Stimulated activated CD8-positive, alpha-beta memory T cell treated with anti-CD3 and anti-CD28 coated beads, Interleukin-15, amount 100 ng/mL, for 48 hours (primary cell): ENCODE measurements at places on chromosomes 16 and 17.
A peak's percentile ranks its signal among the peaks of the same experiment; 100 is the strongest.

GRCh38 chr17:1931844-1932579 lies 93.1 kb downstream of the RTN4RL1 start:
- DNase-seq, result no peak

DNA sequence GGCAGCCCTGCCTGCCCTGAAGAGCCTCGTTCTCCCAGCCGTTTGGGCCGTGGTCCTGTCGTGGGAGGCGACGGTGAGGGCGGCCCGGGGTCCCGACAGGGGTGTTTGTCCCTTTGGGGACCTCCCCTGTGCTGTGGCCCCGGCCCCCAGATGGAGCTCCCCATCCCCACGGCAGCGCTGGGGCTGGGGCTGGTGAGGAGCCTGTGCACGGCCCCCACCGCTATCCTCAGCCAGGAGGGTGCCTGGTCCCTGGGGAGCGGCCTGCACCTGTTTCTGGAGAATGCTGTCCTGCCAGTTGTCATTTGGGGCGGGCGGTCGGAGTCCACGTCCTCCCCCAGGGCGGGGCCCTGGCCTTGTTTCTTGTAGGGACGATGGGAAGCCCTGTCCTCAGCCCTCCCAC lies 6.6 kb downstream of the CAPN15 start:
- DNase-seq, result no peak

DNA sequence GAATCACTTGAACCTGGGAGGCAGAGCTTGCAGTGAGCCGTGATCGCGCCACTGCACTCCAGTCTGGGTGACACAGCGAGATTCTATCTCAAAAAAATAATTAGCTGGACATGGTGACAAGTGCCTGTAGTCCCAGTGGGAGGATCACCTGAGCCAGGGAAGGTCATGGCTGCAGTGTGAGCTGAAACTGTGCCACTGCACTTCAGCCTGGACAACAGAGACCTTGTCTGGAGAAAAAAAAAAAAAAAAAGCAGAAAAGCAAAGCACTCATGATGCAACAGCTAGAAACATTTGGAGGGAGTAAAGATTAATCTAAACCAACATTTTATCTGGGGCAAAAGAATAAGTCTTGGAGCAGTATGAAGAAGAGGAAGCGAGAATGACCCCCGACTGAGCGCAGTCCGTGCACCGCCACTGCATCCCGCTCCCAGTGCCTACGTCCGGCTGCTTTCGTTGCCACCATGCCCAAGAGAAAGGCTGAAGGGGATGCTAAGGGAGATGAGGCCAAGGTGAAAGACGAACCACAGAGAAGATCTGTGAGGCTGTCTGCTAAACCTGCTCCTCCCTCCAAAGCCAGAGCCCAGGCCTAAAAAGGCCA lies 8.2 kb downstream of the PRPSAP1 start:
- no peak for DNase-seq

- no peak for DNase-seq
These were observed 9.6 kb upstream of the CPD start for GRCh38 chr17:30368912-30369720.

GRCh38 chr16:62213763-62214162 lies 177.5 kb upstream of the CDH8 start:
- DNase-seq, result no peak

DNA sequence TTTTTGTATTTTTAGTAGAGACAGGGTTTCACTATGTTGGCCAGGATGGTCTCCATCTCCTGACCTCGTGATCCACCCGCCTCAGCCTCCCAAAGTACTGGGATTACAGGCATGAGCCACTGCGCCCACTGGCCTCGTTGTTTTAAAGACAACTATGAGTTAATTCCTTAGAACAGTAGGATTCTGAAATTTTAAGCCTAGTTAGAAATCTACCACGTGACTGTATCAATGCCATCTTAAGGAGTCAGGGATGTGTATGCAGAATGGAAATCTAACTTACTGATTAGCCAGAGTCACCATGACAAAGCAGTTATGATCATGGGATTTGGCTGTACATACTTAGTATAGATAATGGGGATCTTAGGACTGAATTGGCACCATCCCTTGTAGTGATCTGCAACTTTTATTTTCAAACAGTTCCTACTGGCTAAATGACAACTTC lies 2.8 kb downstream of the CEP20 start:
- no peak for DNase-seq

DNA sequence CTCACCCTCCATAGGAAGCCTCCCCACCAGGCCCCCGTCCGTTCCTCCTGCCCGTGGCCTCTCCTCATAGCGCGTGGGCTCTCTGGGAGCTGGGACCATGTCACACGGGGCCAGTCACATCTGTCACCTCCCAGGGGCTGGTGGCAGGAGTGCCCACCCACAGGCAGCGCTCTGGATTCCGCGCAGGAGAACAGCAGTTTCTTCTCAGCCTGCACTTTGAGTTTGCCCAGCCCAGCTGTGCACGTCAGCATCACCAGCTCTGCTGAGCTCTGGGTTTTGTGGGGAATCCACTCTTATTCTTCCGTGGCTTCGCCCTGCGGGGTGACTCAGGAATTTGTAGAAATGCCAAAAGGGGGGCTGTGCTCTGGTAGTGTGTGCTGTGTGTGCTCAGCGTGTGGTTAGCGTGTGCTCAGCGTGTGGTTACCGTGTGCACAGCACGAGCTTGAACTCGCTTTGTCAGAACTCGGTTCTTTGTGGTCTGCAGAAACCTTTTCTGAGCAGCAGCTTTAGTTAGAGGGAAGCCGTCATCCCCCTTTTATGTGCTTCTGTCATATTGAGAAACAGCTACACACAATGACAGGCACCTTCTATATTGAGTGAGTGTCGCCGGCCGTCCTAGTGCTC lies 3.2 kb downstream of the ACSF3 start:
- peak; percentile 81 for DNase-seq

GRCh38 chr16:46859719-46860152 lies 24.4 kb upstream of the GPT2 start:
- peak; percentile 49 for DNase-seq

- no peak for DNase-seq
These were observed 535.4 kb upstream of the C16orf82 start for GRCh38 chr16:26531290-26531730.

- no peak for DNase-seq
These were observed 47.7 kb downstream of the CDK12 start for GRCh38 chr17:39508987-39509386.

DNA sequence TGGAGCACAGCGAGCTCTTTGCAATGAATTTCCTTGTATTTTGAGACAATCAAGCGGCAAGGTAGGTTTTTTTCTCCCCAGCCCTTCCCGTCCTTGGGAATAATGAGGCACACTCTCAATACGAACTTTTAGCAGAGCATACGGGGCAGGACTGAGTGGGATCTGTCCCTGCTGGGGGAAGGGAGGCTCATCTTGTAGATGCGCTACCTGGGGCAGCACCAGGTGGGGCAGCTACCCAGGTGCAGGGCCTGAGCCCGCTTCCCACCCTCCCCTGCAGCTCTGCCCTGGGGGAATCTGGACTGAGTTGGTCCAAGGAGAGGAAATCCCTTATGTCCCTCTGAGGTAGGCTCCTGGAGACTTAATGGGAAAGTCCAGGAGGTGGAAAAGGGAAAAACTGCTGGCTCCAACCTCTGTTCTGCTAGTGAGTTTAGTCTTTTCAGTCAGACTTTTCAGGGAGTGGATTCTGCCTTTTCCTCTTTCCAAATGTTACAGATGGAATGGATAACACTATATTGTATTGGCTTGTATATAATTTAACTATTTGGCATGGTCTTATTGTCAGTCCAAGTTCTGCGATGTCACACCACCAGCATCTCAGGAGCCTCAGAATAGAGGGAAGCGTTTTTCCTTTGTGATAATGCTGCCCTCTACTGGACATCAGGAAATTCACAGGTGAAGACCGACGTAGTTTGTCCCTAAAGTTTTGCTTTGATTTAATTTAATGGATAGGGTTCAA lies 9.6 kb upstream of the CES1 start:
- DNase-seq, result no peak

DNA sequence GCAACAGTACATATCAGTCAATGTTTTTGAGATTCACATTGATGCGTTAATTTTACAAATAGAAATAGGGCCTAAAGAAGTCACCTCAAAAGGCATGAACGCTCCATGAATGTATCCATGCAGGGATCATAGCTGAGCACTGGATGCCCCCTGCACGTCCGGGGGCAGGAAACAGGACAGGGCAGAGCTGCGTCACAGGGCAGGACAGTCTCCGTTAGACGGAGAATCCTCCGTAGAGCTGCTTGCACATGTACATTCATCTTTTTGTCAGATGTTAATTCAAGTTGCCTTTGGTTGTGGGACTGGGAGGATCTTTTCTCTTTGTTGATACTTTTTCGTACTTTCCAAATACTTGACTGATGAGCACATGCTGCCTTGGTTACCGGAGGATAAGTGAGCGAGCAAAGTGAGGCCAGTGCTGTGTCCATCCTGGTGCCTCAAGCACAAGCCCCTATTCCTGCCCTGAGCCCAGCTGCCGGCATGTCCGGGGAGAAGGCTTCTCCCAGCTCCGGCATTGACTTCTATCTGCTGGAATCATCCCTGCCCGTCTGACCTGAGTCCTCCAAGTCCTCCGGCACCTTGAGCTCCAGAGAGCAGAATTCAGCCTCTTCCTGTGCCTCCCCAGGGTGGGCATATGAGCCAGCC lies 15.0 kb downstream of the GAA start:
- DNase-seq, result no peak

DNA sequence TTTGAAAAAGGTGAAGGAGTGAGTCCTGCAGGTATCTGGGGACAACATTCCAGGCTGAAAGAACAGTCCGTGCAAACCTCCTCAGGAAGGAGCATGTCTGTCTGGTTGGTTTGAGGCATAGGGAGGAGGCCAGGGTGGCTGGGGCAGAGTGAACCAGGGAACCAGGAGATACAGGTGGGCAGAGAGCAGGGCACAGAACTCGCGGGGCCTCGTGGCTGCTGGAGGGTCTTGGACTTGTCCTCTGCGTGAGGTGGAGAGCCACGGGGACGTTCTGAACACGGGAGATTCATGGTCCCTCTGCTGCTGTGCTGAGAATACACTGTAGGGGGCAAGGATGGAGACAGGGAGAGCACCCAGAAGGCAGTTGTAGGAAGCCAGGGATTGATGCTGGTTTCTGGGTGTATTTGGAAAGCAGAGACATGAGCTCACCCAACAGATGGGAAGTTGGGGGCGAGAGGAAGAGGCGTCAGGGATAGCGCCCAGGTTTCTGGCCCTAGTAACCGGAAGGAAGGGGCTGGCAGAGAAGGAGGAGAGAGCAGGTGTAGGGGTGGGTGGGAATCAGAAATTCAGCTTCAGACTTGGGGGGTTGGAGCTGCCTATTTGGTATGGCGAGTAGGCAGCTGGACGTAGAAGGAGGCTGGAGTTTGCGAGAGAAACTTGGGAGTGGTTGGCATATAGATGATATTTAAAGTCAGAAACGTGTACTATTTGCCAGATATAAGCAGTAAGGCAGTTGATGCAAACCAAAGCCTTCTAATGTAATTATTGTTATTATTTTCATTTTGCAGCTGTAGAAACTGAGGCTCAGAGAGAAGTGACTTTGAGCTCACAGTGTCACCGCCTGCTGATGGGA lies at the start of gene CCL17:
Gene CCL17, plus strand, starts transcription at position 803 of the 853 bp plus-strand sequence. CDS start 9,166 bp downstream, outside the sequence.
- DNase-seq, result no peak

GRCh38 chr16:30996985-30997724 lies 12.1 kb downstream of the HSD3B7 start:
- peak; percentile 74 for DNase-seq

- DNase-seq, result no peak
These were observed 63.6 kb downstream of the ASIC2 start for GRCh38 chr17:33229499-33229898.

DNA sequence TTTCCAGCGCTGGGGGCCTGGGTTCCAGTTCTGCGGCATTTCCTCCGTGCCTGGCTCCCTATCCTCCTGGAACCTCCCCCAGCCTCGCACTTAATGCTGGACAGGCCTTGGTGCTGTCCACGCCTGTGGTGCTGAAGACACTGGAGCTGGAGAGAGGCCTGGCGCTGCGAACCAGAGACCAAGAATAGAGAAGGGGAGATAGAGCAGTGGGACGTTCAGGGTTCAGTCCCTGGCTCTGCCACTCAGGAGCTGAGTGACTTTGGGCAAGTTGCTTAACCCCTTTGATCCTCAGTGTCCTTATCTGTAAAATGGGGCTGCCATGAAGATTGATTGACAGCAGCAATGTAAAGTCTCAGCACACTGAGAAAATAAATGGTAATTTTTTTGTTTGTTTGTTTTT lies 11.9 kb downstream of the SBK1 start:
- DNase-seq, result no peak

- DNase-seq, result no peak
These were observed 427.1 kb downstream of the HAPSTR1 start for GRCh38 chr16:9518581-9518980.

- no peak for DNase-seq
These were observed 38.2 kb downstream of the GRB2 start for GRCh38 chr17:75367312-75367711.

- peak; percentile 66 for DNase-seq
These were observed 4.5 kb downstream of the ARHGAP27 start for GRCh38 chr17:45428050-45428617.

DNA sequence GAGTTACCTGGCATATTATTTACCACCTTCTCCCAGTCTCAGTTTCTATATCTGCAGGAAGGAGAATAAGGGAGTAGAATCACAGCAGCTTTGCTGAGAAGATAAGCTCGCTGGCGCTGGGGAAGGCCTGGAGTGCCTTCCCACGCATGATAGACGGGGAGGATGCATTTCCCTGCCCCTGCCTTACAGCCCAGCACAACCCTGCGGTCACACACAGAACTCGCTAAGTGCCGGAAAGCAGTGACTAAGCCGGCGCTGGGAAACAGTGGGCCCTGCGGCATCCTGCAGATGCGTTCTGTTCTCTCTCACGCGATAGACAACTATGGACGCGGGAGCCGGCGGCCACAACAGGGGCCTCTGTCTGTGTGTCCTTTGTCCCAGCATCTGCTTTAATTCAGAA lies 4.8 kb downstream of the CA5A start:
- no peak for DNase-seq

DNA sequence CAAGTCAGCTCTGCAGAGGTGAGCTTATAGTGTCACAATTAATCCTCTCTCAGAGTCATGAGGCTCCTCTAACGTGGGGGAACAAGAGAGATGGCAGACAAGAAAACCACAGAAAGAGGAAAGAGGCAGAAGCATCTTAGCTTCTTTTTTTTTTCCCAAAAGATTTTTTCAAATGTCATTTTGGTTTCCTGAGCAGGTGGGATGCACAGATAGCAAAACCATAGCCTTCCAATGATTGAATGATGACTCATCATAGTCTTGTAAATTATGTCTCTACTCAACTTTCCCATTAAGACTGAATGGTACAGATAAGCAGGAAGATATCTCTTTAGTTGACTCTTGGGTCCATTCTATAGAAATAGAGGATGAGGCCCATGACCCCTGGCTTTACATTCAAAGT lies 162.8 kb upstream of the ZFHX3 start:
- DNase-seq, result no peak

DNA sequence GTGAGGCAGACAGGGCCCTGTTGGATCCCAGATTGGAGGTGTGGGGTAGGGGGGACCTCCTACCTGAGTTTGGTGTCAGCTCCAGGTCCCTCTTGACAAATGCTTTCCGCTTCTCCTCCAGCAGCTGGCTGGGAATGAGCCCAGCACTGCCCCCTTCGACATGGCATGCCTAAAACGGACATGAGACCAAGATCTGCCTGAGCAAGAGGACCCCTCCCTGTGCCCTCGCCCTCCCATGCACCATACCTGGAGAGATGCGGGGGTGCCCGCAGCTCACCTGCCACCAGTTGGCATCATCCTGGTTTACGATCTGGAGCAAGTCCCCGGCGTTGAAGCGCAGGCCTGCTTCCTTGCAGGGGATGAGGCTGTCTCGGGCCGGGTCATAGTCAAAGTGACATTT lies 26.2 kb downstream of the MPP2 start:
- no peak for DNase-seq
